Smooth muscle cell of the coronary artery (primary cell): ENCODE measurements at places on chromosomes 3 and 15. TPM values are rescaled to one million over a fixed set of nuclear protein-coding genes. Genes with fewer than 3 reads are reported as not detected.

CGNL1 gene
- total RNA-seq: 0.59 and 2.9 TPM in 2 replicates

SAMMSON gene
- not detected in 2 replicates for total RNA-seq

NDUFB4 gene
- 15.3 and 44.0 TPM in 2 replicates for total RNA-seq

TGFBR2 gene
- total RNA-seq: 43.9 and 216 TPM in 2 replicates

MINAR1 gene
- 0.47 and 0.98 TPM in 2 replicates for total RNA-seq

OR5K2 gene
- not detected in 2 replicates for total RNA-seq

C2CD4A gene
- total RNA-seq: 0.98 TPM in 1 of 2 replicates, not detected in the other

MESP2 gene
- 0.15 and 1.6 TPM in 2 replicates for total RNA-seq

TRAT1 gene
- total RNA-seq: not detected in 2 replicates

ADAMTS7 gene
- 2.9 and 8.9 TPM in 2 replicates for total RNA-seq

ASB14 gene
- total RNA-seq: 0.12 TPM in 1 of 2 replicates, not detected in the other

CD96 gene
- total RNA-seq: 0.08 TPM in 1 of 2 replicates, not detected in the other

SPINK8 gene
- not detected in 2 replicates for total RNA-seq

CHL1 gene
- not detected in 2 replicates for total RNA-seq

CRABP1 gene
- total RNA-seq: not detected in 2 replicates

NECTIN3 gene
- 15.9 and 28.5 TPM in 2 replicates for total RNA-seq

GPR171 gene
- not detected in 2 replicates for total RNA-seq

SNX1 gene
- 39.0 and 45.2 TPM in 2 replicates for total RNA-seq

DLL4 gene
- total RNA-seq: under 0.01 and 1.6 TPM in 2 replicates

NRROS gene
- 0.08 and 1.1 TPM in 2 replicates for total RNA-seq

CHRNA7 gene
- 0.23 and 0.83 TPM in 2 replicates for total RNA-seq
